ENCODE measurements at places on chromosomes 2 and 18.
A peak's percentile ranks its signal among the peaks of the same experiment; 100 is the strongest.

DNA sequence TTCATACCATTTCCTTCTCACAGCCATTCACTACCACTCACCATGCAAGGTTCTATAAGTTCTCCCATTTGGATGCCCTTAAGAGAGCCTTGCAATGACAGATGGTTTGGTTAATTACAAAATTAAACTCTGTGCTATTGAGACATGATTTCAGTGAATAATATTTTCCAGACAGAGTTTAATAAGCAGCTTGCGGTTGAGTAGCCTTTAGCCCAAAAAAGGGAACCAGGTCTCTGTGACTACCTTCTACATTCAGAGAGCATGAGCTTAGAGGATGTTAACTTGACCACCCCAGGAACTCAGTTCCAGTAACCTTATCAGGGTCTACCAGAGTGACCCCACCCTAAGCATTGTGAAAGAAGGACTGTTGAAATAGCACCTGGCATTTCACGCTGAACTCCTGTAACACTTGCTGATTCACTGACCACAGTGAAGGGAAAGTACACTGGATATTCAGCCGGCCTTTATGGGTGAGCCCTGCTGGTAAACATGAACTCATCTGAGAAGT, 1173.1 kb upstream of the ZEB2 start:
- no peaks in the 10 kb centered on the region for H3K4me1 ChIP-seq
- H3K4me3 ChIP-seq, result no peak overlapping the region
- H3K27ac ChIP-seq, result no peak overlapping the region
- no peaks in the 10 kb centered on the region for H3K27me3 ChIP-seq
- DNase-seq, result no peak

- no peak overlapping the region for H3K4me3 ChIP-seq
- H3K27me3 ChIP-seq, result no peaks in the 10 kb centered on the region
- H3K36me3 ChIP-seq, result no peaks in the 10 kb centered on the region
These were observed 42.8 kb downstream of the ITSN2 start for GRCh38 chr2:24317491-24317920.

GRCh38 chr18:23131693-23132319, 3.5 kb upstream of the CABLES1 start:
- peak; percentile 40 for DNase-seq
- H3K36me3 ChIP-seq, result no peaks in the 10 kb centered on the region
- H3K4me1 ChIP-seq, result peaks cover 11% of the 10 kb centered on the region
- H3K27me3 ChIP-seq, result no peaks in the 10 kb centered on the region
- H3K27ac ChIP-seq, result no peak overlapping the region

DNA sequence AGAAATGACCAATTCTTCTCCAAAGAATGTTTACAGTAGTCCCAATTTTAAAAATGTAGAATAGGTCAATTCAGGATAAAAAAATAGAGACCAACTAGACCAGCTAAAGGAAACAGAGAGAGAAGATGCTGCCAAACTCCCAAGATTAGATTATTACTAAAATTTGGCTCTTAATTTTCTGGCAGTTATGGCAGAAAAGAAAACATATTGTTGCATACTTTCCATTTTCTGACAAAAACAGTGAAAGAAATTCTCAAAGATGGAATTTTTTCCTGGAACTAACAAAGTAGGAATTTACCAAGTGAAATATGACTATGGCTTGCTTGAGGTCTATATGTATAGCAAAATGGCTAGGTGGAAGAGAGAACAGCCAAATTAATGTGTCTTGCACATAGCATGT, 138.3 kb upstream of the STK17B start:
- H3K4me1 ChIP-seq, result peaks cover 26% of the 10 kb centered on the region
- no peak for DNase-seq
- no peak overlapping the region for H3K4me3 ChIP-seq

DNA sequence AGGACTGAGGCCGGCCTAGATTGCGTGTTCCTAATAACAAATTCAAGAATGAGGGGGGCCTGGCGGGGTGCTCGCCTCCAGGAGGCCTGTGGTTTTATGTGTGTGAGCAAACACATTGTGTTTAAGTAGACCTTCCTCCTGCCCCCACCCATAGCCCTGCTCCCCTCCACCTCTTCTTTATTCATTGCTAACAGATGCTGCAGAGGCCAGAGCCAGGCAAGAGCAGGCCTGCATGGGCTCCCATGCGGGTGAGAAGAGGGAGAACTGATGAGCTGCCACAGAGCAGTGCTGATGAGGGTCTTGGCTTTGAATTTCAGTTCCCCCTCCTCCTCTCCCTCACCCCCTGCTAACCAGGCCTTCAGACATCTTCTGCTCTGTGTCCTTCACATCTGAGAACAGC, 154.6 kb downstream of the OSR1 start:
- no peak overlapping the region for H3K27ac ChIP-seq
- no peaks in the 10 kb centered on the region for H3K27me3 ChIP-seq
- H3K4me3 ChIP-seq, result no peak overlapping the region
- no peaks in the 10 kb centered on the region for H3K4me1 ChIP-seq

- no peak for DNase-seq
- H3K4me3 ChIP-seq, result no peak overlapping the region
- no peaks in the 10 kb centered on the region for H3K4me1 ChIP-seq
- no peak overlapping the region for H3K27ac ChIP-seq
These were observed 22.4 kb downstream of the CRYGD start for GRCh38 chr2:208101716-208102631.

DNA sequence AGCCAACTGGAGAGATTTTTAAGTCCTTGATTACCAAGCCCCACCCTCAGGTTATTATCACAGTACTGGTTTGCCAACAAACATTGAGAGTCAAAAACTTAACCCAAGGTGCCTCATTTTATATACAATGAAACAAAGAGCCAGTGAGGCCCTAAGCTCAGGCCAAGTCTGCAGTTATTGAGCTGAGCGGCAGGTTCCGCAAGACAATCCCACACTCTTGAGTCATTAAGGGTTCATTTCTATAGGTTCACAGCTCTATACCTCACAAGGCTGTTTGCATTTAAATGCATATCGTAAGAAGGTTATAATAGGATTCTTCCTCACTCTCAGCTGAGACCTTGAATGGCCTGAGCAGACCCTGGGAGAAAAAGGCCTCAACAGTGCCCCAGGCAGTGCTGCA, 268.4 kb upstream of the RGPD4 start:
- H3K27ac ChIP-seq, result no peak overlapping the region
- no peak for DNase-seq
- H3K36me3 ChIP-seq, result no peaks in the 10 kb centered on the region
- H3K4me1 ChIP-seq, result no peaks in the 10 kb centered on the region
- H3K4me3 ChIP-seq, result no peak overlapping the region

DNA sequence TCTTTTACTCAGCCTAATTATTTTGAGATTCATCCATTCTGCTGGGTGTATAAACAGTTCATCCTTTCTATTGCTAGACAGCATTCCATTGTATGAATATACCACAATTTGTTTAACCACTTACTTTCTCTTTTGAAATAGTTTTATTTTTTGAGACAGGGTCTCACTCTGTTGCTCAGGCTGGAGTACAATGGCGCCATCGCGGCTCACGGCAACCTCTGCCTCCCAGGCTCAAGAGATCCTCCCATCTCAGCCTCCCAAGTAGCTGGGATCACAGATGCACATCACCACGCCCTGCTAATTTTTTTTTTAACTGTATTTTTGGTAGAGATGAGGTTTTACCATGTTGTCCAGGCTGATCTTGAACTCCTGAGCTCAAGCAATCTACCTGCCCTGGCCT, 54.5 kb downstream of the USP37 start:
- DNase-seq, result no peak
- H3K4me3 ChIP-seq, result no peak overlapping the region
- H3K4me1 ChIP-seq, result no peaks in the 10 kb centered on the region
- no peaks in the 10 kb centered on the region for H3K36me3 ChIP-seq
- H3K27me3 ChIP-seq, result no peaks in the 10 kb centered on the region
- no peak overlapping the region for H3K27ac ChIP-seq

GRCh38 chr2:177717831-177718618, 325.5 kb downstream of the AGPS start:
- no peaks in the 10 kb centered on the region for H3K36me3 ChIP-seq
- no peak overlapping the region for H3K27ac ChIP-seq
- no peak overlapping the region for H3K4me3 ChIP-seq
- no peaks in the 10 kb centered on the region for H3K27me3 ChIP-seq
- no peaks in the 10 kb centered on the region for H3K4me1 ChIP-seq

- no peak overlapping the region for H3K4me3 ChIP-seq
- no peak overlapping the region for H3K27ac ChIP-seq
- no peaks in the 10 kb centered on the region for H3K36me3 ChIP-seq
- no peaks in the 10 kb centered on the region for H3K4me1 ChIP-seq
- no peaks in the 10 kb centered on the region for H3K27me3 ChIP-seq
These were observed 48.9 kb downstream of the LAMA3 start for GRCh38 chr18:23738151-23738550.

- no peaks in the 10 kb centered on the region for H3K4me1 ChIP-seq
- peak overlapping the region; percentile 66 for H3K4me3 ChIP-seq
- no peak for DNase-seq
These were observed 9.6 kb upstream of the MMADHC start for GRCh38 chr2:149597050-149597667.

DNA sequence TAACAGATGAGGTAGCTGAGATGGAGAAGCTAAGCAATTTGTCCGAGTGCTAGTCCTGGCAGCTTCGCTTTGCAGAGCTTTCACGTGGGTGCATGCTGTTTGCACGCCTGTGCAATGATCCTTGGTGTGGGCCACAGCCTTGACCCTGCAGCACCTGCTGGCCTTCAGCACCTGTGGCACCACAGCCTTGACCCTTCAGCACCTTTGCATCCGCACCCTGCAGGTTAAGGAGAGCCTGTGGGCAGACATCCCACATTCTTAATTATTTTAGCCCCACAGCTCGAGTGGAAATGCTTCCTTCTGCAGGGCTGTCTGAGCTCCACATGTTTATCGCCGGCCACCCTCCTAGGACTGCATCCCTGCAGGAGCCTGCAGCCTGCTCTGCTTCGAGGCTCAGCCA, 19.3 kb downstream of the NCK2 start:
- H3K4me3 ChIP-seq, result no peak overlapping the region
- peaks cover 16% of the 10 kb centered on the region for H3K4me1 ChIP-seq
- no peak for DNase-seq
- H3K36me3 ChIP-seq, result no peaks in the 10 kb centered on the region
- H3K27me3 ChIP-seq, result no peaks in the 10 kb centered on the region

DNA sequence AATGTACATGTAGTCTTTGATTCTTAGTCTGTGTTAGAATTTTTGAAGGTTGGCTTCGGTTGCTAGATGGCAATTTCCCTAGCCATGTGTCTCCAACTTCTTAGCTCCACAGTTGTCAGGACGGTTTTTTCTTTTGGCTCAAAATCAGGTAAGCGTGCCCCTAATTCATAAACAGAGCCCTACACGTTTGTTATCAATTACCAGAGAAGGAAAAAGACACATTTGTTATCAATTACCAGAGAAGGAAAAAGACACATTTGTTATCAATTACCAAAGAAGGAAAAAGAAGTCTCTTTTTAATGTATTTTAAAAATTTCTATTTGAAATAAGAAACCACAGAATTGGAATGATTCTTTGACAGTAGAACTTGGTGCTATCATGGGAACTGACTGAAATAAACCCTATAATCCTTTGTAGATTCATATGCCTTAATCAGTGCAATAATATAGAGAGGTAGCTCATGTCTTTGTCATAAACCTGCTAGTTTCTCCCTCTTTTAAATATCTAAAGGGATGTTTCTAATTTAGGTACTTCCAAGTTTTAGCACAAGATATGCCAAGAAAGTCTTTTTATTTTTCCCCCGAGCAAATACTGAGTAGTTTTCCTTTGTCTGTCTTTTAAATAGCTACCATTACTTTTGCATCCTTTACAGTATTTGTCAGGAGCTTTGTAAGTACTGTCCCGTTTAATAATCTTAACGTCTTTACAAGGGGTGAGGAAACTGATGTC, 35.9 kb downstream of the CAMKMT start:
- H3K4me3 ChIP-seq, result peak overlapping the region; percentile 59
- no peak overlapping the region for H3K27ac ChIP-seq
- peaks cover 7% of the 10 kb centered on the region for H3K4me1 ChIP-seq
- H3K36me3 ChIP-seq, result no peaks in the 10 kb centered on the region
- no peaks in the 10 kb centered on the region for H3K27me3 ChIP-seq
- DNase-seq, result no peak

- peak; percentile 60 for DNase-seq
- H3K27ac ChIP-seq, result peak within 1 kb of the TSS; percentile 92
- H3K4me1 ChIP-seq, result peaks cover 36% of the 10 kb centered on the region
- peak within 1 kb of the TSS; percentile 98 for H3K4me3 ChIP-seq
- H3K27me3 ChIP-seq, result no peaks in the 10 kb centered on the region
These were observed at the start of gene PTGR3 for GRCh38 chr18:75209129-75209950. PTGR3 (minus strand) TSS chr18:75209139; CDS start chr18:75209058, 81 bp downstream.

DNA sequence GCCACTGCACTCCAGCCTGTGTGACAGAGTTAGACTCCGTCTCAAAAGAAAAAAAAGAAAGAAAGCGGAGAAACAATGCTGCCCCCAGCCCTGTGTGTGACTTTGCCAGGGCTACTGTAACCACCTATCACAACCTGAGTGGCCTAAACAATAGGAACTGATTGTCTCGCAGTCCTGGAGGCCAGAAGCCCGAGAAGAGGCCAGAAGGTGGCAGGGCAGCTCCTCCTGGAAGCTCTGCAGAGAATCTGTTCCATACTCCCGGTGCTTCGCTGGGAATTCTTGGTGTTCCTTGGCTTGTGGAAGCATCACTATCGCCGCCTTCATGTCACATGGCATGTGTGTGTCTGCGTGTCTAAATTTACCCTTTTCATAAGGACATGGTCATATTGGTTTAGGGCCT, 14.4 kb upstream of the RAB17 start:
- no peak for DNase-seq
- no peaks in the 10 kb centered on the region for H3K36me3 ChIP-seq

DNA sequence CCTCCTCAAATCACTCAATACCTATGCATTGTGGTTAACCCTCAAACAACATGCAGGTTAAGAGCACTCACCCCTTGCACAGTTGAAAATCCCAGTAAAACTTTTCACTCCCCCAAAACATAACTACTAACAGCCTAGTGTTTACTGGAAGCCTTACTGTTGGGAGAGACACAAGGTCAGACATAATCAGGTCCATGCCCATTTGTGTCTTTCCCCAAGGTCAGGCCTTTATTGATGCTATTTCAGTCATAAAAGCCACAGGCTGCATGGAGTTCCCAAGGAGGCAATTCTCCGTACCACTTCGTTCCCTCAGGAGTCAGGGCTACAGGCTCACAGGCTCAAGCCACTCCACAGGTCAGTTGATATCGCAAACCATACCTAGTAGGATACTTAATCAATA, 180.2 kb downstream of the NCK2 start:
- H3K4me3 ChIP-seq, result no peak overlapping the region
- no peaks in the 10 kb centered on the region for H3K36me3 ChIP-seq
- H3K27ac ChIP-seq, result no peak overlapping the region
- no peak for DNase-seq

DNA sequence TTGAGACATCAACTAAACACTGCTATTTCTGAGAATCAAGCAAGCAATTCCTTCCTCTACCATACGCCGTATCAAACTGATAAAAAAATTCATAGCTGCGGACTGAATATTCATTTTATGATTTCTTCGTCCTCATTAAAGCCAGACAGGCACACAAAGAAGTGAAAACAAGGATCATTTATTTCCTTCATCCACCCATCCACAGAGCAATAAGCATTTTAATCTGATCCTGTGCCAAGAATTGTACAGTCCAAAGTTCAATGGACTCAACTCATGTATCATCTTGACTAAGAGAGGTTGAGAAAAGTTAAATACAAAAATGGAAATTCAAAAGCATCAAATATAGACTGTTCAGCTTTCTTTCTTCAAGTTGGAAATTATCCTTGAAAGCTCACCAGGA, 19.7 kb upstream of the SNTG2 start:
- DNase-seq, result no peak
- H3K27me3 ChIP-seq, result no peaks in the 10 kb centered on the region
- no peaks in the 10 kb centered on the region for H3K36me3 ChIP-seq
- H3K4me3 ChIP-seq, result no peak overlapping the region
- no peaks in the 10 kb centered on the region for H3K4me1 ChIP-seq

Data from thoracic aorta (tissue), 2 donors.